ENCODE measurements at places on chromosomes 6 and 20.
A peak's percentile ranks its signal among the peaks of the same experiment; 100 is the strongest.

DNA sequence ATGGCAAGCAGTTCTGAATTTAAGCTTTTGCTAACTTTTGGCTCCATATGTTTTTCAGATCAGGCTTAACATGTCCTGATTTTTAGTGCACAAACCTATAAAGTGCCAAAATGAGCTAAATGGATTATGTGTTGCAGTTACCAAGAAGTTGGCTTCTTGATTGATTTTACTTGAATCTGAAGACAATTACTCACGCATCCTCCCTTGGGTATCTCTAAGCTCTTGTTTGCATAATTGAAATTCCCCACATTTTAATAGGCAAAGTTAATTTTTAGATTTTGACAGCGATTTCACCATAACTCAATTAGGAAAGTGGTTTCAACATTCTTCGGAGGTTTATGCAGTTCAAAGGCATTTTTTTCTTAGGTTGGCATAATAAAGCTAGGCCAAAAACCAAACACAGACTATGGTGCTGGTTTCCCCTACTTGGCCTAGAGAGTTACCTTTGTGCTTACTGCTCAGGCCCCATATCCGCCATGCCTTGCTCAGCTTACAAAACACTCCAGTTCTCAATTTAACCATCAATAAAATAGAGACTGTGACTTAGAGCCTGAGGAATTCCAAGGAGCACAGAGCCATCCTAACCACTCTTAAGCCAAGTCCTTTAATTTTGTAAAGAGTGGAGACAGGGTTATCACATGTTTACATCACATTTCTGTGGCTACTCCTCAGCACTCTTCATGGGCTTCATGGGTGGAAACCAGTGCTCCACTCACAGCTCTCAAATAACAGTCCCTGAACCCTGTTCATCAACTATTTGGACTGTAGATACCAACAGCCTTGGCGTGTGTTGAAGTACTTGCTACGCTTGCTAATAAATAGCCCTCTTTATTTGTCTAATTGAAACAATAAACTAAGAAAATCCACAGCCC is 32.1 kb downstream of the LAMA4 start:
- DNase-seq, result no peak

DNA sequence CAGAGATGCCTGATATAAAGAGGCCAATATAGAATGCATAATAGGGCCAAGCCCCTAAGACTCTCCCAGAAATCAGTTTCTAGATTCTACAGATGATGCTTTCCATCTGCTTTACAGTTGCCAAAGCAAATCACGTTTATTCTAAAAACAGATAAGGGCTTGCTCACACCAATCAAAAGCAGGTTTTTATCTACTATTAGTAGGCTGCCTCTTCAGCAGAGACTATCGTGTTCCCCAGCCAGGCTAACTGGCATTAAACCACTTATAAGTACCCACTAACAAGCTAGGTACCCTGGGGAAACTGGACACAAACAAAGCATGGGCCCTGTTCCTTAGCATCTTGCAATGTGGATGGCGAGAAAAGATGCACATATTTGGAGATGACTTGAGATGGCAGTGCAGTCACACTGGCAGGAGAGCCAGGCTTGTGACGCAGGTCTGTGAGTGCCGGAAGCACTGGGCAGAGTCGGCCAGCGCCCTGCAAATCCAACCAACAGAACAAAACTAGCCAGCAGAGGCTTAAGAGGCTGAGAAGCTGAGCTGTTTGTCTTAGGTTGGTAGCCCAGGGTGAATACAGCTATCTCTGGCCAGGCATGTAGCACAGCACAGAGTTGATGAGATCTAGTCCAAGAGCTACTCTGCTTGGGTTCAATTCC is 73.4 kb downstream of the GFOD1 start:
- DNase-seq, result peak; percentile 33

DNA sequence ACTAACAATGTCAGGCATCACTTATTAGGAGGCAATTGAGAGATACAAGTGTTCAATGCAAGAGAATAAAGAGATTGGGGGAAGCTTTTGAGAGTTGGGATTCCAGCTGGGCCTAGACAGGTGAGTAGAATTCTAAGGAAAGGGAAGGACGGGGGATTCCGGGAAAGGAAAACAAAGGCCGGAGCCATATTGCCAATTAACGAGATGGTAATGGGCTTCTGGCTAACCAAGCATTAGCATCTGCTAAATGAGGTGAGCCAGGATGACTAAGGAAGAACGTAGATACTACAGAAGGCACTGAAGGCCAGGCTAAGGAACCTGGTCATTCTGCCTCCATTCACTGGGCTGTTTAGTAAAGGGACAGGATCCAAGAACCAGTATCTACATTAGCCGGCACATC is 10.5 kb downstream of the FYN start:
- DNase-seq, result no peak

DNA sequence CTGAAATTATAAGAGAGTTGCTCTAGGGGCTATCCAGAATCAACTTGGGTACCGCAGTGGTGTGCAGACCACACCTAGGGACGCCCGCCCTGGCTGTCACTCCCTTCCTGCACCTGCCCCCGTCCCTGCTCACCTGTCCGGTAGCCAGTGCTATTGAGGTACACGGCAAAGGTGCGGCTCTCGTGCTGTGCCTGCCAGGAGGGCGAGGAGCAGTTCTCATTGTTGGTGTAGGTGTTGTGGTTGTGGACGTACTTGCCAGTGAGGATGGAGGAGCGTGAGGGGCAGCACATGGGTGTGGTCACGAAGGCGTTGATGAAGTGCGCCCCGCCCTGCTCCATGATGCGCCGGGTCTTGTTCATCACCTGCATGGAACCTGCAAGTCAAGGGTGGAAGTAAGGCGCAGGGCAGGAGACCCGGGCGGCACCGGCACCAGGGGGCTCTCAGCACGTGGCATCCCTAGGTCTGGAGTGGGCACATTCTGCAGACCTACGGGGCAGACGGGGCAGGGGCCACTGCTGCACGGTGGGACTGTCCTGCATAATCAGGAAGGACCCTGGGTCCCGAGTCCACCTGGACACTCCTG is 48.6 kb downstream of the SULF2 start:
- DNase-seq, result no peak

DNA sequence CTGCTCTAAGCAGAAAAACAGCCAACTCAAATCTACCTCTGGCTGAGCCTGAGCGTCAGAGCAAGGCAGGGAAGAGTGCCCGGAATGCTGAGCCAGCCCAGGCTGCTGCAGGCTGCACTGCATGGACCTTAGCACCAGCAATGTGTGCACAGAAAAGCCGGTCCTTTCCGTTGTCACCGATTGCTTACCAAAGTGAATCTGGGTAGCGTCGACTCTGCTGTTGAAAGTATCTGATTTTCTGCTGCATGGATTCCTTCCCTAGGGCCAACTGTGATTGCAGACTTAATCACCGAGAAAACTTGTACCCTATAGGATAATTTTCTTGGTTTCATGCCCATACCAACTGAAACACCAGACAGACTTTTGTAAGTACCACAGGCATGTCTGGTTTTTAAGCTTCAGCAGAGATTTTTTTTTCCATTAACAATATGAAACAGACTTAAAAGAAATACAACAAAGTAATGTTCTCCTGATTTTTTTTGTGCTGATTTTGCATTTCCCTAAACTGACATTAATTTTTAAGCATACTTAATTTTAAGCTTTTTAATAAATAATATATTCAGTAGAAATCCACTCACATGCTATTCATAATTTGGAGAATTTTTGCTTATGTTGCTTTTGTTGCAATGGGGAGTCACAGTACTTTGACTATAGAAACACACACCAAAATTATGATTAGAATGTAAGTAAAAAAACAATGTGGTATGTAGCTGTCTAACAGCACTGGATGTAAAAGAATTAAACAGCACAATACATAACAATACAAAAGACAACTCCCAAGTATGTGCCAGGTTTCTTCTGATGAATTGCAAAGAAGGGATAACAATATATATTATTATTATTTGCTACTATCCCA is 218.0 kb downstream of the THBS2 start:
- no peak for DNase-seq

DNA sequence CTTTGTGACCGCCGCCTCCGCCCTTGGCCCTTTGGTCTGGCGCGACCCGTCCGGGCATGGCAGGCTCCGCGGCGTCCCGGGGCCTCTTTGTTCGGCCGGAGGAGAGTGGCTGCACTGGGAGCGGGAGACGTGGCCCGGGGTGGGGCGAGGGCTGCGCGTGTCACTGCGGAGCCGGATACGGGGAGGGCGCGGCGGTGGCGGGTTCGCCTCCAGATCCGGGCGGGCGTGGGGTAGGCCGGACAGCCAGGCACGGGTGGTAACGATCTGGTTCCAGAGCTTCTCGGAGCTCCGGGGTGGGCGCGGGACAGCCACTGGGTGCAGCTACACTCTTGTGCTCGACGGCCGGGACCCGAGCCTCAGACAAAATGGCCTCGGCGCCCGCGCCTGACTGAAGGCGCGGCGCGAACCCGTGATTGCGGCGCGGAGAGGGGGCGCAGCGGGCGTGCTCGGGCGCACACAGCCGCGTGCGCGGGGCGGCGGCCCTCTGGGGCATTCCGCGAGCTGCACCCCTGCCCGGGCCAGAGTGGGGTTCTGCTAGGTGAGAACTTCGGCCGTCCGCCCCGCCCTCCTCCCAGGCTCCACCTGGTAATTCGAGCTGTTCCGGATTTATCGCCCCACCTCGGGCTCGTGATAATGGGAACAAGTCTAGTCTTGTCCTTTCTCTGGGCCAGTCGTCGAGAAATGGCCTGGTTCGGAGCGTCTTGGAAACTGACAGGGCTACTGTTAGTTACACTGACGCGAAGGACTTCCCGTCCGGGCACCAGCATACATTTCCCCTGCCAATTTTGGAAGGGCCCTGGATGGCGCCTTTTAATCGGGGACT is 1.0 kb downstream of the LOC128125822 start:
- DNase-seq, result peak; percentile 65

DNA sequence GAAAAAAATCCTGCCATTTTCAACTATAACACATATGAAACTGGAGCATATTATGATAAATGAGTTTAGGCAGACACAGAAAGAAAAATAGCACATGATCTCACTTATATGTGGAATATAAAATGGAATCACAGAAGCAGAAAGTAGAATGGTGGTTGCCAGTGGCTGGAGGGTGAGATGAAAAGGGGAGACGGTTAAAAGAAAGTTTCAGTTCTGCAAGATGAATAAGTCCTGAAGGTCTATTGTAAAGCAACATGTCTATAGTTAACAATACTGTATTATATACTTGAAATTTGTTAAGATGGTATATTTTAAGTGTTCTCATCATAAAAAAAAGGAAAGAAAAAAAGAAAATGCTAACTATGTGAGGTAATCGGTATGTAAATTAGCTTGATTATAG is 503.9 kb downstream of the EPHA7 start:
- no peak for DNase-seq

- no peak for DNase-seq
Observed at GRCh38 chr6:114052141-114052540, 81.2 kb upstream of the HDAC2 start.

DNA sequence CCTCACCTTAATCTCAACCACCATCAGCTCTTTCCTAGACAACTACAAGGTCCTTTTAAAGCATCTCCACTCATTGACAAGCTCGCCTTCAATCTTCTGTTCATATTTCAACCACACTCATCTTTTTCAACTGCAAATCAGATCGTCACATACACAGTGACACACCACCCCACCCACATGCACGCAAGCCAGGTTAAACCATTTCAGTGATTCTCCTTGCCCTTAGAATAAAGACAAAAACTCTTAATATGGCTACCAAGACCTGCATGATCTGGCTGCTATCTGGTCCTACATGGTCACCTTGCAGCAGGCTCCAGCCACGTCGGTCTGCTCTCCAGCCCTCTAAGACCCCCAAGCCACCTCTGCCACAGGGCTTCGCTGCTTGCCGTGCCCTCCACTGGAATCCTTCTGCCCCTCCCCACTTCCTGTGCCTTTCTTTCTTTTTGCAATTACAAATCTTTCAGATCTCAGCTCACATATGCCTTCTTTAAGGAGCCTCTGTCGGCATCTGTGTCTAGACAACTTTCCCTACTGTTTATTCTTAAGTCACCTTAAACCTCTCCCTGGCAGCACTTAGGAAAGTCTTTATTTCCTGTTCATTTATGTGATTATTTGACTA is 507.3 kb upstream of the ARID1B start:
- DNase-seq, result peak; percentile 32

GRCh38 chr6:145071836-145072235 is 663.5 kb downstream of the EPM2A start:
- DNase-seq, result no peak

DNA sequence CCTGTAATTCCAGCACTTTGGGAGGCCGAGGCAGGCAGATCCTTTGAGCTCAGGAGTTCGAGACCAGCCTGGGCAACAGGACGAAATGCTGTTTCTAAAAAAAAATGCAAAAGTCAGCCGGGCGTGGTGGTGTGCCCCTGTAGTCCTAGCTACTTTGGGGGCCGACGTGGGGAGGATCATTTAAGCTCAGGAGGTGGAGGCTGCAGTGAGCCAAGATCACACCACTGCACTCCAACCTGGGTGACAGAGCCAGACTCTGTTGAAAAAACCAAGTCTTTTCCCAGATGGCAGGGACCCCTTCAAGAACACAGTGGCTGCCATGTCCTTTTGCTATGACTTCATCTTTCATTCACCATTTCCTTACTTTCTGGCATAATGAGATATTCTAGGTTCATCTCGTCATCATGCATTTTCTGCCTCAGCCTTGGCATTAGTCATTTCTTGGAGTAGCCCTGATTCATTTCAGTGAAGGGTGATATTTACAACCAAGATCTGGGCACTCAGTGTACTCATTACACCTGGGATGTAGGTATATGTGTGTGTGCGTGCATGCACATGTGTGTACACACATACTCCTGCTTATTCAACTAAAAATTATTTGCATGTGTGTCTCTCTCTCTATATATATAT is 61.4 kb upstream of the TOX2 start:
- no peak for DNase-seq

- no peak for DNase-seq
Observed at GRCh38 chr20:20791664-20792568, 79.5 kb upstream of the RALGAPA2 start.

DNA sequence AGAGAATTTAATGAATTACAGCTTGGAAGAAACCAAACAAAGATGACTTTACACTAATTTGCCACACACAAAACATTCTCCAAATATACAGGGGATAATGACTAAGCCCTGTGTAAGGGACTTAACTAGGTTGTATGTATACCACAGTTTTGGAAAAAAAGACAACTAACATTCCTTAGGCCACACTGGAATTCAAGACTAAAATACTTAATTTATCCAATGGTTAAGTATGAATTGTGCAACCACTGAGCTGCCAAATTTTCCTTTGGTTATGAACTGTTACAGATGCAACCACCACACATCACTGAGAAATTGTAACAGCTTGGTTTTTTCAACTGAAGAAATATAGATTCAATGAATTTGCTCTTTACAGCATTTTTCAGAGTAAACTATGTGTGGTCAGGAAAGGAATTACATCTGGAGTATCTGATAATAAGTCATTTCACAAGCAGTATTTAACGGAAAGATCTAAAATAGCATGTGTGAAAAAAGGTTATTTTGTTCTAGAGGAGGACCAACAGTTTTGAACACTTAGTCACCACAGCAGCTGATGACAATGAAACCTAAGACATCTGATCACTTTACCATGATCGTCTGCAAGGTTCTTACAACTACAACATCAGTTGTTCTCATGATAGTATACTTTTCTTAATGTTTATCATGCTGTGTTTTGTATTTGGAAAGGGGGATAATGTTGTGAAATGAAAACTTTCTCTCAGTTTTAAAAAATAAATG is 318.8 kb downstream of the BCKDHB start:
- DNase-seq, result no peak

- DNase-seq, result no peak
Observed at GRCh38 chr20:25272223-25273000, 24.5 kb downstream of the PYGB start.

- no peak for DNase-seq
Observed at GRCh38 chr6:101921829-101922450, 528.4 kb downstream of the GRIK2 start.

- DNase-seq, result no peak
Observed at GRCh38 chr6:95142661-95143335, 434.5 kb upstream of the MANEA start.

- no peak for DNase-seq
Observed at GRCh38 chr20:25281541-25281991, 33.7 kb downstream of the PYGB start.

Data from stimulated activated CD4-positive, alpha-beta T cell treated with anti-CD3 and anti-CD28 coated beads, Interleukin-1b, Interleukin-23, amount 100 ng/mL, for 48 hours (primary cell).